SK-N-SH treated with all-trans-retinoic acid at 6 μM for 48 hours (cell line): ENCODE measurements at places on chromosomes 16 and 17.

DNA sequence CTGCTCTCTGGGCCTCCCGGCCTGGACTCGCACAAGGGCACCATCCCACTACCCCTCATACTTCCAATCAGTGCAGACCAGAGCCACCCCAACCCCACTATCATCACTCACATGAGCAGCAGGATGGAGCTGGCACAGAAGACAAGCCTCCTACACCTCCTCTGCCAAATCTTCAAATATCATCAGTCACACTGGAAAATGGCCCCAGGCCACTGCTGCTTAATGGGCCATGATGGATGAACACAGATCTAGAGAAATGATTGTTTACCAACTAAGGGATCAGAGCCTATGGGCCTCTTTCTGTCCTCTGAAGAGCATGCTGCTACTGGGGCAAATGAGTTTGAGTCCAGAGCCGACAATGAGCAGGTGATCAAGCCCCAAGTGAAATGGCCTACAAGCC is 165.5 kb downstream of the GRIN2A start:
- no peak for ATAC-seq

DNA sequence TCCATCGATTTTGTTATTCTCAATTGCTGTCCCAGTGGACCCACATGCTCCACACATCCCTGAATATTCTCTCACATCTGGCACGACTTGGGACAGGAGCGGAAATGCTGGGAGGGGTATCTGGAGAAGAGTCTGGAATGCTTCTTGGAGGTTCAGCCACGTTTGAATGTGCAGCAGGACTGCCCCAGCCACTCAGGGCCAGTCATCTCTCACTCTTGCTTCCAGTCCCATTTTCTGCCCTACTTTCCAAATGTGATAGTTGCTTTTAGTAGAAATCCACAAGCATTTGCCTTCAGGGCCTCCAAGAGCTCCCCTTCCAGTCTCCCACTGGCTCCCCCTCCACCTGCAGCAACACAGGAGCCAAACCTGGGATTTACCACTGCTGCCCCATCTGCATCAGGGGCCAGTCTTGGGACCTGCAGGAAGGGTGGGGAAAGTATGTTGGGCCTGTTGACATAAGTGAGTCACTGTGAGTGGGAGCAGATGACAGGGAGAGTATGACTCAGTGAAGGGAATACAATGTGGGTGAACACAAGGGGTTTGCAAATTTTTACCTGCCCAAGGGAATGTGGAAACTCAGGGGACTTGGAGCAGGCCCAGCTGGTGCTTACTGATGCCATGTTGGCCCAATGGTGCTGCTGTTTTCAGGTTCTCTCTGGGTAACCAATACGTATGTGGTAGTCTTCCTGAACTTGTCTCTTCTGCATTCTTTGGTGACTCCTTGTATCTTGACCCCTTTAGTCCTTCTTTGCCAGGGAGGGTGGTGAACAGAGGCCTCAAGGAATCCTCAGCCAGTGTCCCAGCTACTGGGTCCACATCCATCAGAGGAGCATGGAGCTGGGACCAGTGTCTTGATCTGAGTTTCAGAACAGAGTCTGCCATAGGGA is 78.8 kb upstream of the CRHR1 start:
- no peak for ATAC-seq

GRCh38 chr17:37789771-37790541 is 45.1 kb upstream of the HNF1B start:
- no peak for ATAC-seq

GRCh38 chr16:74451951-74452758 is 30.9 kb upstream of the CLEC18B start:
- ATAC-seq: no peak

- ATAC-seq: no peak
These were observed 26.3 kb upstream of the METRNL start for GRCh38 chr17:83053021-83053681.

DNA sequence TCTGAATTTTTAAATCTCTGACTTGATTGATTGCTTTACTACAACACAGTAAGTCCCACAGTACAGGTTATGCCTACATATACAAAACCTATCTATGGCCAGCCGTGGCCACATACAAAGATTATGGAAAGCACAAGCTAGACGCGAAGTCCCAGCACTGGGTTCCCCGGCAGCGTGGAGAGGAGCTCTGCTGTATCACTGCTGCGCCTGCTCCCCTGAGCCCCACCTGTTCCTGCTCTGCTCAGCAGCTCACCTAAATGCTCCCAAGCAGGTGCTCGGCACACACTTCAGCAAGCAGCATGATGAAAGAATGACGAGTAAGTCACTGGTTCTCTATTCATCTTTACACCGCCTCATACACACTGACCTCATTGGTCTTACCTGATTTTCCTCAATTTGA is 20.6 kb downstream of the ZDHHC7 start:
- no peak for ATAC-seq

DNA sequence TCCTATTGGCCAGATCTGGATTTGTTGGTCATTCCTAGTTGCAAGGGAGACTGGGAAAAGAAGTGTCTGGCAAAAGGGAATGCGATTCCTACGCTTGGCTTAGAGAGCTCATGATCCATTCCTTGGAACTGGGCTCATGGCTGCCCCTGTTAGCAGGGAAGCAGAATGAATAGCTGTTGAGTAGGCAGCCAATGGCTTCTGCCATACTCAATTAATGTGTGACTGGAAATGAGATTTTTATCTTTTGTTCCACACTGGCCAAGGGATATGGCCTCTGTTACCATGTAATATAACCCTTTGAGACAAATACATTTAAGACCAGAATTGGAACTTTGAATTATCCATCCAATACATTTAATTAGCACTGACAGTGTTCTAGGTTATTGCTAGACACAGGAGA is 31.0 kb downstream of the FTO start:
- ATAC-seq: peak; percentile 74

- no peak for ATAC-seq
These were observed 105.7 kb downstream of the PITPNC1 start for GRCh38 chr17:67482764-67483163.
